ENCODE measurements at places on chromosomes 1 and 21.

- no peak overlapping the region for H3K27ac ChIP-seq
- no peak for DNase-seq
These were observed 28.7 kb upstream of the FAM89A start for GRCh38 chr1:231068762-231069161.

DNA sequence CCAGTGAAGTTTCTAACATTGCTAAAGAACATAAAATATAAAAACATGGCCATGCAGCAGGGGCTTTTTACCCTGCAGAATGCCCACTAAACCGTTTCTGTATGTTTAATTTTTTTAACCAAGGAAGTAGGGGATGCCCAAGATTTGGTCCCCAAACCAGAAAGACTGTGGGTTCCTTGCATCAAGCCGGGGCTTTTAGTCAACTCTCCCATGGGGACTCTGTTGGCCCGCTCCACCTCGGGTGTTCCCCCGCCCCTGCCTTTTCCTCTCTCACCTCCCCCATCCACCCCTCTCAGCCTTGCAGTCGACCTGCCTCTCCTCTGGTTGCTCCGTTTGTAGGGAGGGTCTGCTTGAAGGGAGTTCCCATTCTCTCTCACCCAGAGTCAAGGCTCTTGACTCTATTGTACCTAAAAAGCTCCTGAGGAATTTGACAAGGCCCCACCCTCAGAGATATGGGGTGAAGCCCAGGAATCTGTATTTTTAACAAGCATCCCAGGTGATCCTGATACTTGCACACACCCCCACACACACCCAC, 117.5 kb downstream of the TOMM20 start:
- H3K4me3 ChIP-seq, result no peak overlapping the region
- no peaks in the 10 kb centered on the region for H3K4me1 ChIP-seq
- H3K36me3 ChIP-seq, result no peaks in the 10 kb centered on the region
- H3K27ac ChIP-seq, result no peak overlapping the region

DNA sequence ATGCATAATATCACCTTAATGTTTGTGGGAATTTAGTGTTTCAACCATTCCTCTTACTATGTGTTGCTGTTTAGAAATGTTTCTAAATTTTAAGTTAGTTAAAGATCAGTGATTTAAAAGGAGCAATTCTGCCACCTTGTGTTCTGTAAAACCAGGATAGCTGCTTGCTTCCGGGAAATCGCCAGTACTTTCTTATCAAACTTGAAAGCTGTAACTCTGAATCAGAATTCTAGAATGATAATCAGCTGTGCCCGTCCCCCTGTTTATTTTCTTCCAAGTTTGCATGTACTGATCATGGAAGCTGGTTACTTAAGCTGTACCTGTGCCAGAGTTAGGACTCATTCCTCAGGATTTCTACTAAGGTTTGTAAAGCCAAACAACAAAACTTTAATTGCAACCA, 656.4 kb downstream of the LTN1 start:
- no peak for DNase-seq
- H3K4me1 ChIP-seq, result no peaks in the 10 kb centered on the region
- H3K27me3 ChIP-seq, result no peaks in the 10 kb centered on the region

- H3K27me3 ChIP-seq, result no peaks in the 10 kb centered on the region
- no peak overlapping the region for H3K27ac ChIP-seq
- no peak for DNase-seq
- H3K36me3 ChIP-seq, result peaks cover 25% of the 10 kb centered on the region
- no peak overlapping the region for H3K4me3 ChIP-seq
These were observed 74.8 kb downstream of the ATP5PO start for GRCh38 chr21:33840771-33841170.

DNA sequence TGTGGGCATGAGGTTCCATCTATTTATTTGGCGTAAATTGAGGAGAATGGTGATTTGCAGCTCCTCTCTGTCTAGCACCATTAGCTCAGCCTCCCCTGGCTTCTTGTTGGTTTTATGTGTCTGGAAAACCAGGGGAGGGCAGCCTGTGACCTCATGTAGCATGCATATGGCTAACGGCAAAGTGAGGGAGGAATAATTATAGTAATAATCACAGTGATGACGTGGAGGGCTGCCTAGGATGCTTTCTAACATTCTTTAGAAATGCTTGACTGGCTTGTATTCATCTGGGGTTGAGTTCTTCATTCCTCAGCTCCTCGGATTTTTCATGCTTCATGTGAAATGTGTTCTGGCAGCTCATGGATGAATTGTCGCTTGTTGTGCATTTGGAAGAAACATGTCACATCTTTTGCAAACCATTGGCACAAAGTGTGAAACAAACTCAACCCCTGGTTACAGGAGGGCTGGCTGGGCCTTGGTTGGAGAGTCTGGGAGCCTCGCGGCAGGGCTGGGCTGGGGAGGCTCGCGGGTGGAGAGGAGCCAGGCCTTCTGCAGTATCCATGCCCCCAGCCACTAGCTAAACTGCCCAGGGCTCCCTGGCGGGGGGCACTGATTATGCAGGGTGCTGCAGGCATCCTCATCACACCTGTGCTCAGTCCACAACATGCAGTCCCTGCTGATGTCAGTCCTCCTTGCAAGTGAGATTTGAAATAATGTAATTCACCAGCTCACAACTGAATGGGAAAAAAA, 149.6 kb downstream of the DISC1 start:
- H3K4me1 ChIP-seq, result no peaks in the 10 kb centered on the region
- DNase-seq, result no peak
- no peaks in the 10 kb centered on the region for H3K27me3 ChIP-seq
